Astrocyte of the spinal cord (primary cell): ENCODE measurements at places on chromosomes 2 and 18.
A peak's percentile ranks its signal among the peaks of the same experiment; 100 is the strongest.

GRCh38 chr2:205775097-205775877 is 93.0 kb downstream of the NRP2 start:
- peak; percentile 57 for DNase-seq

GRCh38 chr2:8234757-8235374 is 447.0 kb upstream of the ID2 start:
- no peak for DNase-seq

DNA sequence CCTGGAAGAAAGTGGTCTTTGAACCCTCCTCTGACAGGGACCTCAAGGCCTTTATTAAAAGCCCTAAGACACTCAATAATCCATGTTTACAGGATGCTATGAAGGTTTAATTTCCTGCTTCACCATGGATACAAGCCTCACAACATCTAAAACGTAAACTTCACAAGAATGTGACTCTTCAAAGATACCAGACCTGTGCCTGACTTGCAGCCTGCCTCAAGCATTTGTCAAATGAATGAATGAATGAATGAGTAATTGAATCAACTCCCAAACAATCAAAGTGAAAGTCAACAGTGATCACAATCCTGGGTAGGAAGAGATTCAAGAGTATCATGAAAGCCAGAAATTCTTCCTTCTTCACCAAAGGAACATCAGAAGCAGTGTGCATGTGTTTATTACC is 30.4 kb downstream of the KLF7 start:
- DNase-seq, result peak; percentile 53

GRCh38 chr2:26179446-26179913 is 6.6 kb downstream of the GAREM2 start:
- no peak for DNase-seq

DNA sequence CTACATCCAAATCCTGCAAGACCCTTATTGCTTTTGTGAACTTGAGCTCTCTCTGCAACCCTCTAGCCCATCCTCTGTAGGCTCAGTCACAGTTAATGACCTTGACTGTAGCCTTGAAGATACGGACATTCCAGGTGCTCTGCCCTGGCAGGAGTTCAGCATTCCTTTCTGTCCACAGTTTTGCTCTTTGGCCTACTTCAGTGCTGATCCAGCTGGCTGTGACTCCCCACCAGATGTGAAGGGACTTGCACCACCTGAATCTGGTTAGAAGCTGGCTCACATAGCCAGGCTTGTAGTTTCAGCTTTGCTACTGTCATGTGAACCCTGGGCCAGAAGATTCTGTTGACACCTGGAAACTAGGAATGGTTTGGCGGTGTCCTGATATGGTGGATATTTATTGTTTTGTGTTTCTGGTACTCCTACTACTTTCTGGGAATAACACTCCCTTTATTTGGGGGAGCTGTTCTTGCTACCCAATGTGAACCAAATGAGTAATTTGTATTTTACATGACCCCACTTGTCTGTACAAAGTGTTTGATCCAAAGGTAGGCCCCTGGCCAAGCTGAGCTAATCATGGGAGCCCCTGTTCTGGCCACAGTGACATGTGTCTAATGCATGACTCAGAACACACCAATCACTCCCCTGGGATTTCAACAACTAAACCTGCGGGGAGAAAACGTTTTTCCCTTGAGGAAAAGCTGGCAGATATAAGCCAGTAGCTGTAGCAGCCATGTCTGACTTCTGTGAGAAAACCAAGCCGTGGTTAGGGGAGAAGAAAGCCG is 73.4 kb downstream of the CDCA7 start:
- DNase-seq, result peak; percentile 69

- DNase-seq, result no peak
Measured at GRCh38 chr2:53583583-53583982, 184.0 kb upstream of the CHAC2 start.

GRCh38 chr2:174492963-174493431 is 6.2 kb upstream of the GPR155 start:
- DNase-seq, result no peak

DNA sequence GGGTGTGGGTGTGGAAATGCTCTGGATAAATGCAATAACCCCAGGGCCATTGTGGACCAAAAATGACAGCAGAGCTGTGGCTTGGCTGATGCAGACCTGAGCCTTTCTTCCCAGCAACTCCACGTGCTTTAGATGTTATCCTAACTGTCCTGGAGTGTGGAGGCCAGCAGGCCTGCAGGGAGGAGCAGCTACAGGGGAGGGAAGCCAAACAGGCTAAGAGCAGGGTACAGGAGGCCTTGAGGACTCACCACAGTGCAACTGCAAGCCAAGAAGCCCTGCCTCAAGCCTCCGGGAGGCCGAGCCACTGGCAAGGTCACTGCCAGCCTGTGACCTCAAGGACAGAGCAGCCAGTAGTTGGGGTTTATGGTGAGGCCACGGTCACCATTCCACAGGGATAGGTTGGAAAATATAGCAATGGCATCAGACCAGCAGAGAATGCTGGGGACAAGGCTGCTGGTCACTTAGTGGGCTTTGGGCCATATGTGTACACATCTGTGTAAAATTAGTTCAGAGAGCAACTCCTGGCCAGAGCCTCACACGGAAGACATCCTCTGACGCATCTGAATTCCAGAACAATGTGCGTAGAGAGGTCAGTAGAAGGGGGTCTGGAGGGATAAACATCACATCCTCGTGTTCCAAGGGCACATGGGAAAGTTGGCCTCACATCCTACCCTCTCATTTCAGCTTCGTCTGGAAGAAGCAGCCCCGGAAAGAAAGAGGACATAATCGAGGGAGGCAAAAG is 76.2 kb upstream of the UPP2 start:
- DNase-seq, result peak; percentile 75

GRCh38 chr2:63051042-63051794 is 588 bp downstream of the OTX1 start:
- no peak for DNase-seq

- DNase-seq, result peak; percentile 37
Measured at GRCh38 chr2:65746931-65747675, 314.7 kb upstream of the SPRED2 start.

DNA sequence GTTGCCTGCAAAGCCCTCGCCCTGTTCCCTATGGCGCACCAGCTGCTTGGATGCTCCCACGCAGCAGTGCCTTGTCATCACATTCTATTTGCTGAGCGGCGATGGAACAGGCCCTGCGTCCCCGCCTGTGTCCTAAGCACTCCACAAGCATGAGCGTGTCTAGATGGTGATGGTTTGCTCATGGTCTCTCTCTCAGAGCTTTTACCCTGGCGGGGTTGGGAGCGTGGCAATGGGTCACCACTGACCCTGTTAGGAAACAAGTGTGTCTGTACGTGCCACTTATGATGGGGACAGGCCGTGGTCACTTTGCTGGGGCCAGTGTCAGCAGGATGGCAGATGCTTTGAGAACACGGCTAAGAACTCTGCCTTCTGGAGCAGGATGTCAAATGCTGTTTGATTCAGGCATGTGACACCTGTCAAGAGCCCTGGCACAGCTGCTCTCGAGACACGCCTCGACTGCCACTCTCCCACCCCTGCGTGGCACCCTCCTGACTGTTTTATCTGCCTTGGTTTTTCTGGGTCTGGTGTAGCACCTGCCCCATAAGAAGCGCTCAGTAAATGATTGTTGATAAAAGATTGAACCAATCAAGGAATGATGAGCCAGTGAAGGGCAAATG is 44.2 kb downstream of the RRM2 start:
- DNase-seq, result no peak

- DNase-seq, result no peak
Measured at GRCh38 chr2:12068796-12069538, 322.5 kb downstream of the LPIN1 start.

DNA sequence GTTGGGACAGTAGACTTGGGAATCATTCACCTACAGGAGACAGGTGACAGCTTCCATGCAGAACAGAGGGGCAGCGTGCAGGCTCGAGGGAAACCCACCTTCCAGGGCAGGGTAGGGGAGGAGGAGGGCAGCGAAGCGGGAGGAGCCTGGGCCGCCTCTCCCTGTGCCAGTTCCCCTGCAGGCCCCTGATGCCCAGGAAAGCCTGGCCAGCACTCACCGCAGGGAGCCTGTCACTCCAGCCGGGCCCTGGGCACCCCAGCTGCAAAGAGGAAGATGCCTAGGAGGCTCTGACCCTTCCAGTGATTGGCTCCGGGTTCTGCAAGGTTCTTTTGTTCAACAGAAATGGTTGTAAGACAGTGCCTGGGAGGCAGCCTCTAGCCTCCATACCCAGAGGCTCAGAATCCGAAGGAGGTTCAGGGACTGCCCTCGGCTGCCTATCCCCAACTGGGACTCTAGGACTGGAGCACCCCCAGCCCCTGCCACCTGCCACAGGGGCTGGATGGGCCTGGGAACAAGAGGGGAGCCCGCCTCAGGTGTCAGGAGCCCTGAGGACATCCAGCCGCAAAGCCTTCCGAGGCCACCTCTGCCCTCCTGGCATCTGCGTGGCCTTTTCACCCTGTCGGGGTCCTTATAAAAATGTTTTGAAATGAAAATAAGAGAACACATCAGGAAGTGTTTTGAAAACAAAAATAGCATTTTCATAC is 103.2 kb downstream of the PTGR3 start:
- DNase-seq, result no peak

- no peak for DNase-seq
Measured at GRCh38 chr2:73343992-73344391, 41.6 kb upstream of the ALMS1 start.

- no peak for DNase-seq
Measured at GRCh38 chr18:76208678-76209306, 286.2 kb downstream of the ZNF516 start.

DNA sequence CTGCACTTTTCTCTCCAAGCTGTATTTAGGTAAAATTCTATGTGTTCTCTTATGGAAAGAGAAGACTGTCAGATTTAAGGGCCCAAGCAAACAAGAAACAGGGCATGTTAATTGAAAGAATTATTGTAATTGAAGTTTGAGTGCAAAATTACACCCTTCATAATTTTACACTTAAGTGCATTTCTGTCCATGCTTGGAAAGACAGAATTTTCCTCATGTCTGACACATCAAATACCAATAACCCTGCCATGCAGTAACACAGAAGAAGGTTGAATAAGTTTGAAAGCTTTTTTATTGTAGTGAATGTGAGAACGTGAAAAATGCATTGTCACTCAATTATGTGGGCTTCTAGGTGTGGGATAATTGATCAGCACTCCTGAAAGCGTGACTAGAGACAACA is 52.9 kb upstream of the PARD3B start:
- DNase-seq, result no peak

GRCh38 chr18:51346404-51346803 is 148.9 kb upstream of the MEX3C start:
- DNase-seq, result no peak

GRCh38 chr2:90069290-90069894 is 1377.9 kb downstream of the RPIA start:
- no peak for DNase-seq

DNA sequence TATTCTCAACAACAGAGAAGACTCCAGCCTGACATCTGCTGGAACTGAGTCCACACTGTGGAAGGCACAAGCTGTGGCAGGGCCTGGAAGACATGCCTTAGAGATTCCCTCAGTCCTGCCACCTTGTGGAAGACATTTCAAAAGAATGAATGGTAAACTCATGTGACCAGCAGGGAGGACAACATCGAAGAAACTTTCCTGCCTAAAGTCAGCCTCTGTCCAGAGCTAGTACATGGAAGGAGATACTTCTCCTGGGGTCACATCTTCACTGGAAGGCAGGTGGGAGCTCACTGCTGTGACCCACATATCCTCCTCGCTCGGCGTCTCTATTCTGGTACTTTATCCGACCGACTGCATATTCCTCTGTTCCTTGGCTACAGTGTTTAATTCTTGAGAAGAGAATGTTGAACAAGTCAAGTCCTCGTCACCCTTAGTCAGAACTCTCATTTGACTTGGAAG is 59.5 kb downstream of the PUM2 start:
- DNase-seq, result peak; percentile 82

DNA sequence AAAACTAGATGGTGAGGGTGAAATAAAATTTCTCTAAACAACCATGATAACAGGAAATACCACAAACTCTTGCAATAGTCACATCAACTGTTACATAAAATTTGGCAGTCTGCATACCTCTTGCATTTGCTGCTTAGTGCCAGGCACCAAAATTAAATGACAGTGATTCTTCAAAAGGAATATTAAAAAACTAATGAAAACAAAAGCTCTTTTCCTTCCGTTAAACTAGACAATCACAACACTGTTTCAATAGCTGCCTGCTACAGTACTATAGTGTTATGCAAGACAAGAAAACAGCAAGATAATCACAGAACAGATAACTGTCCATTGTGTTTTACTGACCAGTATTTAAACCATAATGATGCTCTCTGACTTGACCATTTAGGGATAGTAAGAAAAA is 239.0 kb upstream of the SMAD7 start:
- DNase-seq, result no peak

DNA sequence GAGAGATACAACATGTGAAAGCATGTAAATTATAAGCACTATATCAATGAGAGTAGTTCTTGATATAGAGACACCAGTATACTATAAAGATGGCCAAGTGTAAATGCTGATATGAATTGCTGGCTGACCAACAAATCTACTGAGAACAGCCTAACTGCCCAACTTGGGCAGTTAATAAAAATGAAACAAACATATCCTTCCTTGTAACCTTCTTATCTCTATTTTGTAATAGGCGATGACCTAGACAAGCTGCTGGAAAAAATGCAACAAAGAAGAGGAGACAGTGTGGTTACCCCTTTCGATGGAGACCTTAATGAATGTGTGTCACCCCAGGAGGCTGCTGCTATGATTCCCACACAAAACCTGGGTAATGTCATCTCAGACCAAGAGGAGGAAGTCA is 148.7 kb downstream of the ESCO1 start:
- no peak for DNase-seq
